DMS79 treated with DMSO at 0.1 percent for 48 hours (cell line): ENCODE measurements at places on chromosomes 16 and 17.

- DNase-seq = no peak
These were observed 80.2 kb downstream of the GP2 start for GRCh38 chr16:20247076-20247475.

- no peak for DNase-seq
These were observed 32.9 kb downstream of the PCTP start for GRCh38 chr17:55783684-55784245.

GRCh38 chr17:8494021-8494420 lies 58.3 kb downstream of the NDEL1 start:
- DNase-seq = no peak

DNA sequence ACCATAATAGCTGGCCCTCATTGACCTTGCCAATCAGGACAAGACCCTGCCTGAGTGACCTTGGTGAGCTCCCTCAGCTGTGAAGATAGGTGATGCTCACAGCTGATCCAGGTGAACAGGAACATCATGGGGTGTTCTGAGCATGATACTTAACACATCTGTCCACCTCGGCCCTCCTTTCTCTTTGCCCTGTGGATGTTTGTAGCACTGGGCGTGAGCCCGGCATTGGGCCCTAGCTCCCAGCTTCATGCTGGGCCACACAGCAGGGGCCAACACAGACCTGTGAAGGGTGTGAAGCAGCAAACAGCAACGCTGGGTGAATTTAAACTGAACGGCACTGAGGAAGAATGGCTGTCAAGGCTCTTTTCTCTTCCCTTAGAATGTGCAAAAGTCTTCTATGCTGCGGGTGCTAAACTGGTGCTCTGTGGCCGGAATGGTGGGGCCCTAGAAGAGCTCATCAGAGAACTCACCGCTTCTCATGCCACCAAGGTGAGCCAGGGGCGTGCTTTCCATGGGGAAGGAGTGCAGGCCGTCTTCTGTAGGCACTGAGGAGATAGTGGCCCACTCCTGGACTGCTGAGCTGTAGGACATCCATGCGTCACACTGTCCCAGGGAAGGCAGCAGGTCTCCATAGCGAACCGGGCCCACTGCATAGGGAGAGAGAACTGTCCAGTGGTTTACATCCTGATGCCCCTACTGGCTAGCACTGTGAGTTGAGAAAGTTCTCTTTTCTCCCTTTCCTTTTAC lies 35.9 kb downstream of the TMEM11 start:
- no peak for DNase-seq

GRCh38 chr16:71917900-71918299 lies 22.6 kb downstream of the IST1 start:
- DNase-seq = no peak

- DNase-seq = no peak
These were observed 9.3 kb upstream of the RNF135 start for GRCh38 chr17:30961209-30962188.

DNA sequence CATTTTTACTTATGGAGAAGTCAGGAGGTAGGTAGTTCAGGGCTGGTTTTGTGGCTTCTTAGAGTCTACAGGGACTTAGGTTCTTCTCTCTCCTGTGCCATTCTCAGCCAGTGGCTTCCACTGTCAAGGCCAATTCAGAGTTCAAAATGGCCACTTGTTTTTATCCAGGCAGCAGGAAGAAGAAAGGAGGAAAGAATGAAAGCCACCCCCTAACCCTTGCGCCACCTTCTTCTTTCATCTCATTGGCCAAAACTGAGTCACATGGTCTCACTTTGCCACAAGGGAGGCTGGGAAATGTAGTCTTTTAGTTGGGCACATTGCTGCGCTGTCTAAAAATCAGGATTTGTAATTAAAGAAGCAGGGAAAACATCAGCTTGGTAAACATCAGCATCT lies 60.8 kb upstream of the MED9 start:
- peak; percentile 30 for DNase-seq

GRCh38 chr16:30349675-30350074 lies 5.4 kb downstream of the CD2BP2 start:
- no peak for DNase-seq

GRCh38 chr16:78438632-78439031 lies 339.2 kb downstream of the WWOX start:
- no peak for DNase-seq

DNA sequence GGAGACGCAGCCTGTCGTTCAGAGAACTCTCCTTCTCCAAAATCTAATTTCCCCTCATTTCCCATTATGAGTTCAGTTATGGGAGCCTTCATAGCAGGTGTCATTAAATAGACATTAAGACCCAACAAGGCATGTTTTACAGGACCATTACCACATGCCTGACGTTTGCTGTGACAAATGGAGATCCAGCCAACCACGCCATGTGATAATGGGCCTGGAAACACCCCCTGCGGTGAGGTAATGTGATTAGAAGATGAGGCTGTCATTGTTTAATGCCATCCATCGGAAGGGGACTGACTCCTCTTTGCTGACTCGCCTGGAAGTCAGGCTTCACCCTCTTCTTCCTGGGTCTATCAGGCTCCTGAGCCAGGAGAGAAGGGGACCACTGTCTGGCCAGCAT lies 76.9 kb downstream of the WSCD1 start:
- DNase-seq = no peak

DNA sequence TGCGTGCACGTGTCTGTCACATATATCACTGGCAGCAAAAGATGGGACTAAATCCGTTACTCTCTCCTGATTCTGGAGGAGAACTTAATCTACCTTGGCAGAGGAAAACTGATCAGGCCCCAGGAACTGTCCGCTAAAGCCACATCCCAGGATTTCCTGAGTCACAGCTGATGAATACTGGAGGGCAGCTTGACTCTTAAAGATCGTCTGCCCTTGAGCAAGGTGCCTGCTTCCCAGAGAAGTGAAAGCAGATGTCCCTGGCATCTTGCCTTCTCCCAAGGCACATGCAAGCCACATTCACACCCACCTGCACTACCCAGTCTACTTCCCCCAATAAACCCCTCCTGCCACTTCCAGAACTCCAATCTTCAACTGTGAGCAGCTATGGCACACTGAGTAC lies 99.8 kb downstream of the CPPED1 start:
- DNase-seq = no peak

GRCh38 chr16:57060323-57061083 lies 31.9 kb upstream of the CPNE2 start:
- DNase-seq = no peak

DNA sequence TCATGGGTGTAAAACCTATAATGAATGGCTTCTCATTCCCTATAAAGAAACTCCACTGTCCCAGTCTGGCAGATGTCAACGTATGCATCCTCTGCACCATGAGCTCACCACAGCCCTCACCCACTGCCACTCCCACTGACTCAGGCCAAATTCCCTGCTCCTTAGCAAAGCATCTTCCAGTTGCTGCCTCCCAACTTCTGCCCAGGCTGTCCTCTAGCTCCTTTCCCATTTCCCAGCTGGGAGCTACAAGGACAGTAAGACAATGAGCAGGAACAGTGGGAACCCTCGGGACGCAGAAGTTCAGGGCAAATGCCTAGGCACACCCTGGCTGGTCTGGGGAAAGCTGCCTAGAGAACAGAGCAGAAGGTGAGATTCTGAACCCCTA lies 9.1 kb upstream of the THAP11 start:
- no peak for DNase-seq

DNA sequence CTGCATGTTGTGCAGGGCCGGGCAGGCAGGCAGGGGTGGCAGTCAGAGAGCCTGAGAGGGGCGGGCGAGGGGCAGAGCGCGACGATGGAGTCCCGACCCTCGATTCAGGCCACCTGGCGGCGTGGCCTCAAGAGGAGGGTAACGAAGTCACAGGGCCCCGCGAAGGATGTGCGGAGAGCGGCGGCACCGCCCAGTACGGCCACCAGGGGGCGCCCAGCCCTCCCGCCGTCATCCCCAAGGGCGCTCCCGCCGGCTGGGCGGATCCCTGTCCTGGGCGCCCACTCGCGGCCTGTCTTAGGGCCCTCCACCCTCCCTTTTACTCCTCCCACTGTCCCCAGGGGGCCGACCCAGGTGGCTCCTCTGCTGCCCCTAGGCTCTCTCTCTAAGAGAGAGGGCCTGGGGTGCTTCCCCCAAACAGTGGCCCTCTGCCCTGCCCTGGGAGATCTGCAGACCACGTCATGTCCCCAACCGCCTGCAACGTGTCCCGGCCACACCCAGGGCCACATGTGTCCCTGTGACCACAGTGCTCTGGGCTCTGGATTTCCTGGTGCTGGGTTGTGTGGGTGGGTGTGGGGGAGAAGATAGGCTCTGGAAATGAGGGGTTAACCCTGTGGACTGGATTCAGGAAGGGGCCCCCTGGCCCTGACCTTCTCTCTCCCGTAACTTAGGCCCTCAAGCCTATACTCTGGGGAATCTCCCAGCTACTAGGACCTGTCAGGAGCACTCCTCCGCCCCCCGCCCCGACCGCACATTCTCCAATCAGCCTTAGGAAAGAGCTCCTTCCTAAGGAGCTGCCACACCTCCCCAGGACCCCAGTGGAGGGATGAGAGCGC lies 5.9 kb downstream of the DPEP2 start:
- DNase-seq = no peak

GRCh38 chr16:82063456-82064082 lies 28.5 kb downstream of the HSD17B2 start:
- no peak for DNase-seq

DNA sequence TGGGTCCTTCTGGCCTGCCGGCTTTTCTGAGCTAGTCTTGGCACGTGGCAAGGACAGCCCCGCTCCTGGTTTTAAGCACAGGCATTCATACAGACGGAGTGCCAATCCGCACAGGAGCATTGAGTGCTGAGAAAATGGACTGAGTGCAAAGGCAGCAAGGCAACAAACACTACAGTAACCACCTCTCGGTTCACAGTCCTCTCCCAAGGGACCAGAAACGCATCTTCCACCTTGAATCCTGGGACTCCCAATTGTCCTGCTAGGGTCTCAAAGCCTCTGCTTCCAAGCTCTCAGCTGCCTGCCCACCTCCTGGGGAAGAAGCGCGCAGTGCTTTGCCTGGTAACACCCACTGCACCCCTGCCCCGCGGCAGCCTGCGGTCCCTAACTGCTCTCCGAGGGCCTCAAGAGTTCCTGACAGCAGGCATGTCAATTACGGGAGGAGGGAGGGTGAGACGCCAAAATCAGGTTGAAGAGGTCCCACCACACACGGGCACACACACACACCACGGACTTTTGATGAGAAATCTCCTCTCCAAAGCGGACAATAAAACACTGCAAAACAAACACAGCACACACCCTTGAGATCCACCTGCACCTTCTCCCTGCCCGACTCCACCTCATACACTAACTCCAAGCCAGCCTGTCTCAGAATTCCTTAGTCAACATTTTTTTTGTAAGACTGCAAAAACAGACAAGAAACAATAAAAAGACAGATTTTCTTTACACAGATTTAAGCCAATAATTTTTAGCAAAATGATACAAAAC lies 15.0 kb downstream of the SLC16A3 start:
- DNase-seq = no peak

GRCh38 chr16:70440009-70440692 lies 1.3 kb upstream of the ST3GAL2 start:
- peak; percentile 26 for DNase-seq

GRCh38 chr16:4350787-4351659 lies at the start of gene PAM16:
PAM16 (minus strand) TSS chr16:4351321; CDS start chr16:4351234, 87 bp downstream.
- peak; percentile 86 for DNase-seq

- DNase-seq = no peak
These were observed 133.7 kb downstream of the GSG1L start for GRCh38 chr16:27929818-27930217.

DNA sequence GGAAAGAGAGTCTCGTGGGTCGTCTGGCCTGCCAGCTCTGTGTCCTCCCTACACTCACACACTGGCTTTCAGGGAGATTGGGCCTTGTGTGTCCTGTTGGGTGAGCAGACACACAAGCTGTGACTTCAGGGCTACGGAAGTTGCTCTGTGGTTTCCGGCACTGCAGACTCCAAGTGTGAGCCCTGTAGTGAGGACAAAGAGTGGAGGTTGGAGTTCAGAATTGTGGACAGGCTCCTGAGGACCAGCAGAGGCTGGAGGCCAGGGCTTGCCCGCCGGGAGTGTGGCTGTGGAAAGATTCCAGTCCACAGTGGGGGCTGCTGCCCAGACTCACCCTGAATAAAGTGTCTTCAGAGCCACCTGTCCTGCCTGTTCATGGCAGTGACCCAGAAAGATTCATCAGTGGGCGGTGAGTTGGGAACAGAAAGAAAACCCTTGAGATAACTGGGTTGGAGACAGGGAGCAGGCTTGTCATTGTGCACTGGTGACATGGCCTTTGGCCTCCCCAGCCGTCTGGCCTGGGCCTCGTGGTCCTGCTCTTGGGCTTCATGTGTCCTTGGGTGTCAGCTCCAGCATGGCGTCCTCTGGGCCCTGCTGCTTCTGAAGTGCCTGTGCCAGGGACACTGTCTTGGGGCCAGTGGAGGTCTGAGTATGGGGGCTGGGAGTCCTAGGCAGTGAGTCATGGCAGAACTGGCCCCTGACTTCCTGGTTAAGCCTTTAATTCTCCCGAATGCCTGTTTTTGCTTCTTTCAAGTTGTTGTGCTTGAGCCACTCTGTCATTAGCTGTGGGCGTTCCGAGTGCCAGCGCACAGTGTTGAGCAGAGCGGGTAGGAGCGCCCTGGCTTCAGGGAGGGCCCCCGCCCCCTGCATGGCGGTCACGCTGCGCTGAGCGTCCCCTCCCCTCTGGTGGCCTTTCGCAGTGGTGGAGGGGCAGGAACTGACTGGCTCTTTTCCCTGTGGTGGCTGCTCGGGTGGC lies 19.9 kb upstream of the ZNF750 start:
- peak; percentile 12 for DNase-seq

GRCh38 chr16:8668113-8668512 lies 6.3 kb upstream of the ABAT start:
- no peak for DNase-seq

- DNase-seq = no peak
These were observed 34.8 kb downstream of the CMTM3 start for GRCh38 chr16:66639091-66639885.

GRCh38 chr17:34370376-34370996 lies 7.5 kb upstream of the CCL1 start:
- DNase-seq = no peak

GRCh38 chr16:70255574-70255973 lies 3.8 kb upstream of the EXOSC6 start:
- no peak for DNase-seq

DNA sequence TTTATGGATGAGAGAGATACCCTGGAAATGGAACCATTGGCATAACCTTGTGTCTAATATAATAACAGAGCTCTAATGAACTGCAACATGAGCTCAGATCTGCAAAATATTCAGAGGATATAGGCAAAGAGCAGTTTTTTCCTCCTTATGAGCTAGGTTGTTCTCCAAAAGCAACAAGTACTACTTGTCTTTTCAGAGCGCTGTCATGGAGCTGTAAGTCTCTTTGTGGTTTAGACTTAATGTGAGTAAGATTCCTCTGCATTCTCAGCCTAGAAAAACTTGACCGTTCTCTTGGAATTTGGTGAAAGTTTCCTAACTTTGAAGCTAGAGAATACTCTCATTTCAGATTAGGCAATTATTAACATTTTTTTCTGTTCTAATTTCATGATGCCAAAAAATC lies 85.2 kb downstream of the FTO start:
- no peak for DNase-seq
